ENCODE measurements at places on chromosomes 7 and 10.
A peak's percentile ranks its signal among the peaks of the same experiment; 100 is the strongest.

- no peak for DNase-seq
These were observed 4.9 kb downstream of the TMEM130 start for GRCh38 chr7:98864731-98865453.

DNA sequence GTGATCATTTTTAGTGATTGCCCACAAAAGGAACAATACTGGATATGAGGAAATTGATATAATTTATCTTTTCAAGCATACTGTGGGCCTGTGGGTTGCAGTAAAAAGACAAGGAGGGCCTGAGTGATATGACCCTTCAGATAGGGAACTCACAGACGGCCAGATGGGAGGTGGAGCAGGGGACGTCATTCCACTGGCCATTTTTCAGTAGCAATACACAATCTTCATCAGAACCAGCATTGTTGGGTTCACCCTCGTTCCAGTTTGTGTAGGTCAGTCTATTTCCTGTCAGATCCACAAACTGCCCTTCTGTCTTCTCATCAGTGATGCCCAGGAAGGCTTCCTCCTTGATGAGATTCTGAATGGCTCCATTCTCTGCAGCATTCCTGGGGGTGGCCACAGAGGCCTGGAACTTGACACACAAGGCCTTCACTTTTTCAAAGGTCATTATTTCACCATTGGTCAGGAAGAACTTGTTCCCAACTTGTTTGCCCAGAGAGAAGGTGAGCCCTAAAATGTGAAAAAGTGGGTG lies 4.5 kb downstream of the MBL2 start:
- no peak for DNase-seq

- DNase-seq = no peak
These were observed 82.6 kb downstream of the CACNB2 start for GRCh38 chr10:18222866-18223265.

DNA sequence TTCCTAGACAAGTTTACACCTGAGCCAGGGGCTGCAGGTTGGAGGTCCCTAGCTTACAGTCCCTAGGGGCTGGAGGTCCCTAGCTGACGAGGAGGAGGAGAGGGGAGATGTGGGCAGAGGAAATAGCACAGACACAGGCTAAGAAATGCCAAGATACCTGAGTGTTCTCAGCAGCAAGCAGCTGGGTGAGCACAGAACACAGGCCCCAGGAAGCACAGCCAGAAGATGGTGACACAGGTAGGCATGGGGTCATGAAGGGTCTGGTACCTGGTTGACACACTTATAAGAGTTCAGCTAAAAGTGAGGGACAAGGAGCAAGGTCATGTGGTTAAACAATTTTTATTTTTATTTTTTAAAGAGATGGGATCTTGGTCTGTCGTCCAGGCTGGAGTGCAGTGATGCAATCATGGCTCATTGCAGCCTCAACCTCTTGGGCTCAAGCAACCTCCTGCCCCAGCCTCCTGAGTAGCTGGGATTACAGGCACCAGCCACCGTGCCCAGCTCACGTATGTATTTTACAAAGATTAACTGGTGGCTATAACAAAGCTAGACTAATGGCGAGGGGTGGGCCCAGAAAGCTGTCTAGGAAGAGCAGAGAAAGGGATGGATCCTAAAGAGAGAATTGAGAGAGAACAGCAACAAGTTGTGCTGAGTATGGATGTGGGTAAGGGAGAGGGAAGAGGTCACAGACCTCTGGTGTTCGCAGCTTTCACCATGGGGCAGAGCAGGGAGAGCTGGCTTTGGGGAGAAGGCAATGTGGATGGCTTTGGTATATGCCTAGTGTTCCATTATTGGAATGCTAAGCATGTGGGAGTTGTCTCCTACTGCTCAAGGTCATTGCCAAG lies 140.3 kb upstream of the KLF14 start:
- DNase-seq = no peak

DNA sequence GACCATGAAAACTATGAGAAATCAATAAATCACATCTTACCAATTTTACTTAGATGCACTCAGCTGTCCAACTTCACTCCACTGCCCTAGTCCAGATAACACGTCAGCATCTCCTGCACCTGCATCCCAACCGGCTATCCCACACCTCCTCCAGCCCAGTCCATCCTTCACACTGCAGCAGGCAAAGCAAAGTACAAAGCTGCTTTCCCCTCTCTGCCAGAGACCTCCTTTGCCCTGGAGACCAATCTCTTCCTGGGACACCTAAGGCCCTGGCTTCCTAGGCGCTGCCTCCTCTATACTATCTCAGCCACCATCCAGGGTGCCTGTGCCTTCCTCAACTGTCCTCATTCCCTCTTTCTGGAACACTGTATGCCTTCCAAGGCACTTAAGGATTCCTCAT lies 90.3 kb upstream of the DDC start:
- DNase-seq = no peak

DNA sequence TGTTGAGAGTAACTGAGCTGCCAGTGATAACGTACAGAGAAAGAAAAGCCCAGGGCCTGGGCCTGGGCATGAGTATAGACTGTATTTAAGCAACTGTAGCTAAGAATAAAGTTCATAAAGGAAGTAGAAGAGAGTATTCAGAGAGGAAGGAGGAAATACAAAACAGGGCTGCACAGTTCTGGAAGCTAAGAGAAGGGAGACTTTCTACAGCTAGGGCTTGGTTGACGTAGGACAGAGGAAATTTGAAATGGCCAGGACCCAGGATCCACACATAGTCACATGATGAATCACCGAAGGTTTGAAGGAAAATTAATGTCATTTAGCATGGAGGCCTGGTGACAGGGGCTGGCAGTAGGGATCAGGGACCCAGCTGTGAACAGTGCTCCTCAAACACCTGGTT lies 66.7 kb downstream of the ARL4A start:
- peak; percentile 49 for DNase-seq

GRCh38 chr7:116227678-116228239 lies 17.4 kb downstream of the TES start:
- DNase-seq = peak; percentile 71

DNA sequence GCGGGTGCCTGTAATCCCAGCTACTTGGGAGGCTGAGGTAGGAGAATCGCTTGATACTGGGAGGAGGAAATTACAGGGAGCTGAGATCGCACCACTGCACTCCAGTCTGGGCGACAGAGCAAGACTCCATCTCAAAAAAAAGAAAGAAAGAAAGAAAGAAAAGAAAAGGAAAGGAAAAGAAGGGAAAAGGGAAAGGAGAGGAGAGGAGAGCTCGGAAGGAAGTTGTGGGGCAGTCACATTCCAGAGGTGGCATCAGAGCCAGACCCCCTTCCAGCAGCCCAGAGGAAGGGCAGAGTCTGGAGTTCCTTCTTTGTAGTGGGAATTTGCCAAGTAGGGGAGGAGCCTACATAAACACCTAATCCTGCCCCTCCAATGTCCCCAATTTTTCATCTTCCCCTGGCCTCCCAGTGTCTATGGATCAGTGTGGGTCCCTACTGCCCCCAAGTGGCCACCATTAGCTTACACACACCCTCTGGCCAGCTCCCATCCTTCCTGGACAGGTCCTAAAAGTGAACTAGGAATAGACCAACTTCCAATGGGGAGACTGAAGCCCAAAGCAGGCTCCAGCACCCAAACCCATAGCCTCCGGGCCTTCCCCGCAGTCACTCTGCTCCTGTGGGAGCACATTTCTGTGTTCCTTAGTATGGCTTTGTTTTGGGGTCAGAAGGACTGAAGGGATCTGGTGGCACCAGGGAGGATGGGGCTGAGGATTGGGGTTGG lies 39.6 kb upstream of the HSPB1 start:
- DNase-seq = peak; percentile 75

GRCh38 chr10:60351191-60351853 lies 38.4 kb downstream of the ANK3 start:
- DNase-seq = no peak

GRCh38 chr10:68106656-68107055 lies 2.6 kb upstream of the MYPN start:
- DNase-seq = peak; percentile 74

- DNase-seq = no peak
These were observed 49.1 kb downstream of the SRPK2 start for GRCh38 chr7:105339404-105340323.

GRCh38 chr10:119871881-119872609 lies 598 bp downstream of the MCMBP start:
- DNase-seq = peak; percentile 25

GRCh38 chr10:43384252-43385221 lies 13.1 kb downstream of the FXYD4 start:
- no peak for DNase-seq

DNA sequence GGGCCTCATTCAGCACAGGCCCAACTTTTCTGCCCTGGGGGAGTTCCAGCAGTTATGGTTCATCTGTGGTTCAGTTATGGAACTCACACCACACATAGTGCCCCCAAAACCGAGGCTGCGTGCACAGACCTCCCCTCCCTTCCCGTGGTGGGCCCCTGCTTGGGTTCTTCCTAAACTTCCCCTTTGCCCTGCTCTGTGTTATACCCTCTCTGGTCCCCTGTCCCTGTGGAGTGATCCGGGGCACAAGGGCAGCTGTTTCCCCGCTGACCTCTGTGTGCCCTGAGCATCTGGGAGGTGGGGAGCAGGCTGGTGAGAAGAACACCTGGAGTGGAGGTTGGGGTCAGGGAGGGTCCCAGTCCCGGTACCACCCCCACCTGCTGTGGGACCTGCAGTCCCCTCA lies 39.4 kb downstream of the HTRA1 start:
- no peak for DNase-seq

- no peak for DNase-seq
These were observed 20.6 kb downstream of the SEPHS1 start for GRCh38 chr10:13327534-13327933.

DNA sequence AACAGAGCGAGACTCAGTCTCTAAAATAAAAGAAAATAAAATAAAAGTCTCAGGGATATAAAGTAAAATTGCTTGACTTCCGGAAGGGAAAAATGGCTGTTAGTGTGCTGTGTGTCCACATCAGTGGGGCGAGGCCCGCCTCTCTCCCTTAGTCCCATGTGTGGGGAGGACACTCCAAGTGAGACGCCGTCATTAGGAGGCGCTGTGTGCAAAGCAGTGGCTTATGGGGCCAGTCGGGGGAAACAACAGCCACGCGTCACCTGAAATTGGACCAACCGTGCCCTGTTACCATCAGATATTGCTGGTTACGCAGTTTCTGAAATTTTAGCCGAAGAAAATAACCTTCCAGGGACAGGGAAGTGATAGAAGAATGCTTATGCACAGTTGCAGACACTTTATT lies 15.8 kb downstream of the SFXN4 start:
- DNase-seq = no peak

DNA sequence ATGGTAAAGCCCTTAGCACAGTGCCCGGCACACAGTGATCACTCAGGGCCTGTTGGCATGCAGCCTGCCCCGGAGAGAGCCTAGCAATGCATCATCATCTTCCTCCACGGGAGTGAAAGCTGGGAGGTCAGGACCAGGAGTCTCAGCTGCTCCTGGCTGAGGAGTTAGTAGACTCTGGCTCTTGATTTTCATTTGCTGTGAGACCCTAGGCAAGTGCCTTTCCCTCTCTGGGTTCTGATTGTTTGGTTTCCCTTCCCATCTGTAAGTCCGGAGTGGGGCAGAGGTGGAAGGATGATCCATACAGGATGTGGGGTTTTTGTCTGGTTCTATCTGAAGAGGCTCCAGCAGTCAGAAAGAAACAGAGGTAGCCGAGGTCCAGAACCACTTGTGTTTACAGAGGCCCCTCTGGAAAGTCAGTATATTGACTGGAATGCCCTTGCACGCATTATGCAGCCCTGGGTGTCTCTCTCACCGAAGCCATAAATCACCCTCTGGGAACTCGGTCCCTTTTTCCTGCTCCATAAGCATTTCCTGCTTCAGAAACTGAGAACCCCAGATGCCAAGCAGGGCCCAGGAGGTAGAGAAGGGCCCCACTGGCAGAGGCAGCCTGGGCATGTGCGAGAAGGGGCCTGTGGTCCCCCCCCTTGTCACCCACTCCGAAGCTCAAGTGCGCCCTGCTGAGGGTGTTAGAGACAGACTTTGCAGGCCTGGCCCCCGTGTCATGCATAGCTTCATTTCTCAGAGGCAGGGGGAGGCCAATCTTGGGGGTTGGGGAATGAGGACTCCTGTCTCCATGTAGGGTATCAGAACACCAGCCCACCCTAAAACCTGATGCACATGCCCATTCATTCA lies 8.5 kb downstream of the UNC5B start:
- no peak for DNase-seq

- DNase-seq = no peak
These were observed 31.6 kb downstream of the MAD1L1 start for GRCh38 chr7:2201128-2201527.

DNA sequence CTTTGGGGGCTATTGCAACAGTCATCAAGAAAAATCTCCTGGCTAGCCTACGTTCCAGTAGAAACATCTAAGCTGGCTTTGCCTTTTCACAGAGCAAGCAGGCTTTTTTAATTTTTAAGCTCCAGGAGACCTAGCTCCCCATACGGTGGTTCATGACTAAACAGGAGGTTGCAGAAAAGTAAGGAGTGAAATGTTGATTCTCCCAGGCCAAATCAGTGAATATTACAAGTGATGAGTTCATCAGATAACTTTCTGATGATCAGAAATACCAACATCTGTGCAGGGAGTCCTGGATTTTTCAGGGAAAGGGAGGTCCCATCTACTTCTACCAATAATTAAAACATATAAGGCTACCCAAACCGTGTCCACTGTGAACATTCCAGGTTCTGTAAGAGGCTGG lies 477.3 kb upstream of the CELF2 start:
- no peak for DNase-seq

DNA sequence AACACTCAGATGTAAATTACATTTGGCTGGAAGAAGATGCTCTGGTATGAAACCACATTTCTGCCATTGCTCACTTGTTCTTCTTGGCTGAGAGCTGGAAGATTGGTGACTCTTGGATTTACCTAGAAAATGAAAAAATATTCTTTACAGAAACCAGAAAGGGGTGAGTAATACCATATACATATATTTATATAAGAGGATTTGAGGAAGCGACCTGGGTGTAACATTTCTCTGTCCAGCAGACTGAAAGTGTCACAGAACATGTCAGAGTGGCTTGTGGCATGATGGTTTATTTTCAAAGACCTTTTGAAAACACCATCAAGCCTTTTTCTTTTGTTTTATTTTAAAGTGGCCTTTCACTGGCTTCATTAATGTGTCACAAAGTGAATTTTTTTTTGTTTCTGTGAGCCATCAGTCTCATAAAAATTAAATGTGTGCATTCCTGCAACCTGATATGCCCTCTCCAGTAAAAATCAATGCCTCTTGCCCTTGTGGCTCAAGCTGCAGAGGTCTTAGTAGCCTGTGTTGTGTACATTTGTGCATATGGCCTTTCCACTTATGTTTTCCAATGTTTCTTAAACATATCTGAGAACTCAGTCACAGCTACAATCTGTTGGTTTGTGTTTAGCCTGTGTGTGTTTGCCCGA lies 23.5 kb downstream of the CREB5 start:
- no peak for DNase-seq
